Fibroblast of villous mesenchyme (primary cell): ENCODE measurements at places on chromosomes 4 and X.

GRCh38 chr4:172147687-172148086 is 334.5 kb downstream of the GALNTL6 start:
- DNase-seq = no peak

GRCh38 chrX:139121616-139122286 is 408.8 kb upstream of the F9 start:
- DNase-seq = no peak

- no peak for DNase-seq
Observed at GRCh38 chr4:80409809-80410208, 74.3 kb downstream of the CFAP299 start.

GRCh38 chr4:91681544-91681943 is 622.2 kb upstream of the GRID2 start:
- no peak for DNase-seq

DNA sequence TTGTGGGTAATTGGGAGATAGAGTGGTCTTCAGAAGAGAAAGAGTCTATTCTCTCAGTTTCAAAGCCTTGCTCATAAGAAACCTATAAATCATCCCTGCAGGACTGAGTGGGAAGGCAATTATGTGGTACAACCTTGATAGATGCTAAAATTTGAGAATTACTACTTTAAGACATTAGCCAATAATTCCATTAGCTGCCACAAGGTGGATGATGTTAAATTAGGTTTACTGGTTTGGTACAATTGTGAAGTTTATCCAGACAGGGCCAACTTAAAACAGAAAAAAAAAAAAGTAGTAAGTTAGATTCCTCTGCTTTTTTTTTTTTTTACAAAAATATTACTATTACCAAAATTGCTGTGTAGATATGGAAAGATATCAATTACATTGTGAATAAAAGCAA is 73.2 kb upstream of the AMOT start:
- DNase-seq = no peak

- DNase-seq = no peak
Observed at GRCh38 chrX:51728202-51728601, 15.0 kb upstream of the GSPT2 start.

GRCh38 chr4:74456849-74457395 is 12.0 kb downstream of the AREG start:
- DNase-seq = no peak

GRCh38 chr4:15144249-15144966 is 142.1 kb downstream of the CPEB2 start:
- no peak for DNase-seq

- peak; percentile 41 for DNase-seq
Observed at GRCh38 chr4:128068918-128069317, 7.8 kb downstream of the LARP1B start.

DNA sequence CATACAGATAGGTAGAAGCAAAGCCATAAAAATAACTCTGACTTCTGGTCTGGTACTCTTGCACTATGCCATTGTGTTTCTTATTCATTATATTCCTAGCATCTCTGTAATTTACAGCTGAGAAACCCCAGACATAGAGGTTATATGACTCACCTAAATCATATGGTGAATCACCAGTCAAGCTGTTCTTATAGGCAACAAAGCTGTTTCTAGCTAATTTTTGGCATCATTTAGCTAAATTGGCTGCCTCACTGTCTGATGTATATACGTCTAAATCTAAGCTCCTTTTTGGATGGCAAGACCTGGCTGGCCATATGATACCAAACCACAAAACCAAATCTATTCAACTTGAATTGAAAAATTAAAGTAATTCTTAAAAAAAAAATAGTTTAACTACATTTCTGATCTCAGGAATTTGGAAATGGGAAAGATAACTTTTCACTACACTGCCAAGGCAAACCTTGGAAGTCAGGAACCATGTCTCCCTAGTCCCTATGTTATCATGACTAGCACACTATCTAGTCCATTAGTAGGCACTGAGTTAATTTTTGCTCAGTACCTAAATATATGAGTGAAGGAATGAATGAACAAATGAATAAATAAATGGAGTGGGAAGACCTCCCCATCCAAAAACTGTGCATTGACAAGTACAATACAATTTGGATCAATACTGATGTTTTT is 41.3 kb upstream of the STAG2 start:
- peak; percentile 74 for DNase-seq

DNA sequence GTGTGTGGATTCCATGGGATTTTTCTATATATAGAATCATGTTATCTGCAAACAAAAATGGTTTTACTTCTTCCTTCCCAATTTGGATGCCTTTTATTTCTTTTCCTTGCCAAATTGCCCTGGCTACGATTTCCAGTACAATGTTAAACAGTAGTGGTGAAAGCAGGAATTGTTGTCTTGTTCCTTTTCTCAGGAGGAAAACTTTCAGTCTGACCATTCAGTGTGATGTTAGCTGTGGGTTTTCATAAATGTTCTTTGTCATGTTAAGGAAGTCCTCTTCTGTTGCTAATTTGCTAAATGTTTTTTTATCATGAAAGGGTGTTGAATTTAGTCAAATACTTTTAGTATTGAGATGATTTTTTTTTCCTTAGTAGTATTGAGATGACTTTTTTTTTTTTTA is 10.9 kb downstream of the SAP30 start:
- no peak for DNase-seq

DNA sequence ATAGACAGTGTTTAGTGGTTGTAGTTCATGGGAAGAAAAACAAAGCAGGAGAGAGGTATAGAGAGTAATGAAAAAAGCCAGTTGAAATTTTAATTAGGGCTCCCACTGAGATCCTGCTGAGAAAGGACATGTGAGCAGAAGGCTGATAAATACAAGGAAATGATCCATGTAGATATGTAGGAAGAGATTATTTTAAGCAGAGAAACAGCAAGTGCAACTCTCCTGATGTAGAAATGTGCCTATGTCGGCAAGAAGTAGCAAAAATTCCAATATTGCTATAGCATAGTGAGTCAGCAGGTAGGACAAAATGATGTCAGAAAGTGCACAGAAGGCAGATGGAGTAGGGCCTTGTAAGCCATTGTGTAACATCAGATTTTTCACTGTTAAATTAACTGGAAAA is 1027.3 kb downstream of the PCDH18 start:
- no peak for DNase-seq

- peak; percentile 76 for DNase-seq
Observed at GRCh38 chr4:15149839-15150592, 147.7 kb downstream of the CPEB2 start.

DNA sequence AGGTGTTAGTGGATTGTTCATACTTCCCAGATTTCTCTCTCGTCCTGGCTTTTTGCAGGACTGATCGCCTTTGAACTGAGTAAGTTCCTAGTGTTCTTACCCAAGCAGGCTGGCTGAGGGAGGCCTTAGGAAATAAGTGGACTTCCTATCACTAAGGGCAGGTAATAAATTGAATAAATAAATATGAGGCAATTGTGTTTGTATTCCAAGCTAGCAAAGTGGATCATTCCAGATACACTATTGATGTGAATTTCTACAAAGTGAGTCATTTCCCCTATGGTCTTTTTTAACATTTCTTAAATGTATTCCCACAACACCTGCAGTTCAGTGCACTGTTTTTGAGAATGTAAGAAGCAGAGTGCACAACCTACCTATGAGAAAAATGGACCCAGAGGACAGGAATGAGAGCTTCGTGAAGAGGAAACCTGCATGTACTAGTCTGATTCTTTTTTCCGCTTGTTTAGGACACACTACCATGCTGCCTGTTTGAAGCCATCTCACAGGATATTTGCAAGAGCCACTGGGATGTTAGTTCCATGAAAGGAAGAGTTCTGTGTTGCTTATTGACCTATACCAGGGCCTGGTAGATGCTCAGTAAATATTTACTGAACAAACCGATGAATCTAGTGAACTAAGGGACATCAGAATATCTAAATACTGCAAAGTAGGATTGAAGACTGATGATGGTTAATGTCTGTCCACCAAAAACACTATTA is 29.0 kb upstream of the SMAD1 start:
- DNase-seq = no peak

DNA sequence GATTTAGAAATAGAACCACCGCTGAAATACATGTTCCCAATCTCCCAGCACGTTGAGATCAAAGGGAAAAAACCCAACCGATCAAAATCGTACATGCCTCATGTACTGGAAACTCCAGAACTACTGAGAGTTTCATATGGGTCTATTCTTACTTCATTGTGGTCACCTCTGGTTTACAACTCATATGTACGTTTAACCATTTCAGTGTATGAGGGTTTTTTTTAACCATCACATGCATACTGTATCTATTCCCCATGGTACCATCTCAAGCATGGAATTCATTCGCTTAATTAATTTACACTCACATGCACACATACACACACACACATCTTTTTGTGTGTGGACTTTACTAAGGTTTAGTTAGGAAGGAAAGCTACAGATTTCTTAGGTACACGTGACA is 46.0 kb upstream of the CLNK start:
- DNase-seq = no peak

DNA sequence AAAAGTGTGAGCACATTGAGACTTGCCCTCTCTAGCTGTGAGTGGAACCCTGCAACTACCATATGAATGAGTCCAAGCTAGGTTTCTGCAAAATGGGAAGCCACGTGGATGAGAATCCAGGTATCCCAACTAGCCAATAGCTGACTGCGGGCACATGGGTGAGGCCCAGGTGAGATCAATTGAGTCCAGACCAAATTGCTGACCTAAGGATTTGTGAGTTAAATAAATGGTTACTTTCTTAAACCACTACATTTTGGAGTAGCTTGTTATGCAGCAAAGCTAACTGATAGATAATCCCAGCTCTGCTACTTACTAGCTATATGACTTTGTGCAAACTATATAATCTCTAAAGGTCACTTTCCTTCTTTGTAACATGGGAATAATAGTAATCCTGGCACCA is 150.3 kb upstream of the LCORL start:
- DNase-seq = no peak

DNA sequence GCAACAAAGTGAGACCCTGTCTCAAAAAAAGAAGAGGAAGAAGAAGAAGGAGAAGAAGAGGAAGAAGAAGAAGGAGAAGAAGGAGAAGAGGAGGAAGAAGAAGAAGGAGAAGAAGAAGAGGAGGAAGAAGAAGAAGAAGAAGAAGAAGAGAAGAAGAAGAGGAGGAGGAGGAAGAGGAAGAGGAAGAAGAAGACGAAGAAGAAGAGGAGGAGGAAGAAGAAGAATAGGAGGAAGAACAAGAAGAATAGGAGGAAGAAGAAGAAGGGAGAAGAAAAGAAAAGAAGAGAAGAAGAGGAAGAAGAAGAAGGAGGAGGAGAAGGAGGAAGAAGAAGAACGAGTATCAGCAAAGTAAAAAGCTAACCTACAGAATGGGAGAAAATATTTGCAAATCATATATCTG is 33.3 kb upstream of the LONRF3 start:
- DNase-seq = no peak

- no peak for DNase-seq
Observed at GRCh38 chr4:89152972-89153371, 41.6 kb downstream of the TIGD2 start.

- no peak for DNase-seq
Observed at GRCh38 chr4:170805352-170805751, 715.6 kb upstream of the AADAT start.

- DNase-seq = peak; percentile 54
Observed at GRCh38 chr4:105978684-105979296, 83.5 kb downstream of the NPNT start.

DNA sequence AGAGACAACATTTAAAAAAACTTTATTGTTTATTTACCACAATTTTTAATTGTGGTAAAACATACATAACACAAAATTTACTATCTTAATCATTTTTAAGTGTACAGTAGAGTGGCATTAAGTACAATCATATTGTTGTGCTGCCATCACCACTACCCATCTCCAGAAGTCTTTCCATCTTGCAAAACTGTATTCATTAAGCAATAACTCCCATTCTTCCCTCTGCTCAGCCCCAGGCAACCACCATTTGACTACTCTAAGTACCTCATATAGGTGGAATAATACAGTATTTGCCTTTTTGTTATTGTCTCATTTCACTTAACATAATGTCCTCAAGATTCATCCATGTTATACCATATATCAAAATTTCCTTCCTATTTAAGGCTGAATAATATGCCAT is 12.8 kb upstream of the FAM47E start:
- no peak for DNase-seq

- DNase-seq = no peak
Observed at GRCh38 chrX:41686788-41687187, 2.0 kb upstream of the GPR34 start.

GRCh38 chrX:72713130-72713529 is 976 bp downstream of the PHKA1 start:
- DNase-seq = no peak

DNA sequence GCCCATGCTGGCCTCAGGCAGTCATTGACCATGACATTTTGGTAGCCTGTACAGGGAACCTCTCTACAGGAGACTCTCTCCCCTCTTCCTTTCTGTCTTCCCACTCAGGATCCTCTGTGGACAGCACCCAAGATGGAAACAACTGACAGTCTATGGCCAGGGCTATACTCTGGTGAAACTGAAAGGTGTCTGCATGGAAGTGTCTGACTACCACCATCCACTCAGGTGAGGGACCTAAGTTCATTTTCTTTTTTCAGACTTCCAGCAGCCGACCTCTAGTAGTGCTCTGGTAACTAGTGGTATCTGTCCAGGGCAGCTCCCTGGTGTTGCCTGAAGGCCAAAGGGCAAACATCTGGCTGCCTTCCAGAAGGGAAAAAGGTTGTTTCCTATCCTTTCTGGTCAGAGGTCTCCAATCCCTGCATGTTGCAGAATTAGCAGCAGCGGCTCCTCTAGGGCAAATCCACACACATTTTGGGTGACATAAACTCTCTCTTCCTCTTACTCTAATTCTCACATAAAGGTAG is 804.5 kb downstream of the C4orf33 start:
- no peak for DNase-seq

GRCh38 chr4:24808955-24809354 is 13.6 kb downstream of the SOD3 start:
- no peak for DNase-seq

- peak; percentile 79 for DNase-seq
Observed at GRCh38 chr4:8383451-8384160, 56.9 kb downstream of the ACOX3 start.

DNA sequence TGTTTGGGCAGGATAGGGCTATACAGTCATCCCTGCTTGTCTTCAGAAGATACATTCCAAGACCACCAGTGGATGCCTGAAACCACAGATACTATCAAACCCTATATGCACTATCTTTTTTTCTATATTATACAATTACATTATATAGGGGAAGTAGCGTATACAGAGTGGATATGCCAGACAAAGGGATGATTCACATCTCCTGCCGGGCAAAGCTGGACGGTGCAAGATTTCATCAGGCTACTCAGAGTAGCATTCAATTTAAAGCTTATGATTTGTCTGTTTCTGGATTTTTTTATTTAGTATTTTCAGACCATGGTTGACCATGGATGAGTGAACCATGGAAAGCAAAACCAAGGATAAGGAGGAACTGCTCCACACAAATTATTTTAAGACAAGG is 7.0 kb upstream of the AMTN start:
- DNase-seq = no peak

DNA sequence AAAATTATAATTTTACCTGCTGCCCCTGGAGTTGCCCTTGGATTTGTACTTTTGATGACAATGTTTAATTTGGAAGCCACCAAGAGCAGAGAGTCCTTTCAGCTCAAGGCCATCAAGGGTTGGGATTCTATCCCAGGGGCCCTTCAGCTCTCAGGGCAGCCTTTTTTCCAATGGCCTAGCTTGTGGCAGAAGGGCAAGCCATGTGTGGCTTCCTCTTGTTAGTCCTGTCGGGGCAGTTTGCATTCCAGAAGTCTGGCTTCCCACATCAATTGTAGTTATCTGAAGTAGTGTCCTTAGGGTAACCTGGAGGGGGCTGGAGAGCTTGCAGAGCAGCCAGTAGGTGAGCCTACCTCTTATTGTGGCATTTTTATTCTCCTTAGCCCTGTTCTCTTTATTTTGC is 569.4 kb downstream of the TRAM1L1 start:
- no peak for DNase-seq

GRCh38 chr4:185282968-185283367 is 73.6 kb downstream of the SNX25 start:
- peak; percentile 25 for DNase-seq
